ENCODE measurements at places on chromosomes 1 and 21.

DNA sequence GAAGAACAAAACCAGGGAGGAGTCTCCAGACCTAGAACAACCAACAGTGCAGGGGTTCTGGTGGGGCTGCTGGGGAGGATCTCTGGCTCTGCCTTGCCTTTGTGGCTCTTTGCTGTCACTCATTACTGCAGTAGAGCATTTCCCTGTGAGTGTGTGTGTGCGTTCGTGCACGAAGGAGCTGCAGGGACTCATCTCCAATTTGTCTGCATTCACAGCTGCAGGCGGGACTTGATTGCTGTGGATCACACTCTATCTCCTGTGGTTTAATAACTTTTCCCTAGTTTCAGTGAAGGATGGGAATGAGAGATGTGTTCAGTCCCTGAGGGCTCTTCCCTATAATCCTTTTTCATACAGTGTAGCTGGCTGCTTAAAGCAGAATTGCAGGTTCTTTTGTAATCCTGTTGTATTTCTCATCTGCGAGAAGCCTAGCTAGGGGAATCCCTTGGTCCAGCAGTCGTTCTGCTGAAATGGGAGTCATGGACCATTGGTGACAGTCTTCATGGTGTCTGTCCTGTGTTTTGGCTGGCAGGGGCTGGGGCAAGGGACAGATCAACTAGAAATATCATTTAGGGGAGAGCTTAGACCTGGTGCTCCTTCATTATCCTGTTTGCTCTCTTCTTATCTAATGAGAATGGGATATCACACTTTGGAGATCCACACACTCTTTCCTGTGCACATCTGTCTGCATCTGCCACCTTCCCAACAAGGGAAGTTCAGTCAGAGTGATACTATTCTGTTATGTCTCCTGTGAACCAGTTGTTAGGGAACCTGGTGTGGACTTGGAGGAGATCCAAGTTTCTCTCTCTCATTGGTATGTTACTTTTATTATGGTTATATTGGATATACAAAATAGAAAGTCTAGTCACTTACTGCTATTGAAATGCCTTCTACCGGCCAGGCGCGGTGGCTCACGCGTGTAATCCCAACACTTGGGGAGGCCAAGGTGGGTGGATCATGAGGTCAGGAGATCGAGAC is 3.0 kb downstream of the PCP4L1 start:
- DNase-seq, result peak; percentile 8

DNA sequence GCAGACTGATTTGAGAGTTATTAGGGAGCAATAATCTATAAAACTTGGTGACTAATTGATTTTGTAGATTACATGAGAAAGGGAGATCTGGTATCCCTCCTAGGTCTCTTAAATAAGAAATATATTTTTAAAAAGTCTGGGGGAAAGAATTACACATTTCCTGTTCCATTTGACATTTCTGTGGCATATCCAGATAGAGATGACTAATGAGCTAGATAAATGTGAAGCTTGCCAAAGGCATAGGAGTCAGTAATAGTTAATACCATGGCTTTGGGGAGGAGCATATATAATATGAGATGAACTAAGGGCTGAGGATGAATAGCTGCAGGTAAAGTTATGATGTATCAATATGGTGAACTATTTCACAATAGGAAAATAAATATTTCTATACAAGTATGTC is 663.7 kb downstream of the PTPRC start:
- DNase-seq, result no peak

DNA sequence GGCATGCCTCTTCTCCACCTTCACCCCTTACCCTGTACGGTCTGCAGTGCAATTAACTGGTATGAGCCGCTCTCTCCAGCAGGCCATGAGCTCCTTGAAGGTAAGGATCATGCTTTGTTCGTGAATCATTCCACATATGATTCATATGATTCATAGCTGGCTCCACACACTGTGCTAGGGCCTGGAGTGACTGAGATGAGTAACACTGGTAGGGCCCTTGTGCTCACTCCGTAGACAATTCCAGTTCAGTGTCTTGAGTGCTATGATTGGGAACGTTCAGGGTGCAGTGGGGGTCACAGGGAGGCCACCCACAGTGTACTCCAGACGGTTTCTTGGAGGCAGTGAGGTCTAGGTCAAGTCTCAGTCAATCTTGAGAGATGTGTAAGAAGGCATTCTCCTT is 239.8 kb downstream of the LMX1A start:
- no peak for DNase-seq

DNA sequence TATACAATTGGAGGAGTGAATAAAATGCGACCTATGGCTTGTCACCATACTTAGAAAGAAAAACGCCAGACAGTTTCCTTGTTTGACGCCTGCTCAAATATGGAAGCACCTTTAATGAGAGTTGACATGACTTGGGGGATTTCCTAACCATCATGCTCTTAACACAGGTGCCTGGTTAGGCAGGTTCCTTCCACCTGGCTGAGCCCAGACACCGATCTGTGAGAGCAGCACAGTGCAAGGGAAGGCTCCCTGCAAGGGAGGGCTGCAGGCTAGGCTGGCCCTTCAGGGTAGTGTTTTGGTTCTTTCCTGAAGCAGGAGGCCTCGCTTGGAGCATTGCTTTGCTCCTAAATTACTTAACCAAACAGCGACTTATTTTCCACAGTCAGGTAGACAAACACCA is 24.6 kb upstream of the KLHDC8A start:
- no peak for DNase-seq
